ENCODE measurements at places on chromosomes 7 and 10. TPM values are rescaled to one million over a fixed set of nuclear protein-coding genes. Genes with fewer than 3 reads are reported as not detected.

The TMEM196 gene
- total RNA-seq, result not detected

The CALD1 gene
- 462 TPM for total RNA-seq

- DNase-seq, result no peak
Measured at GRCh38 chr10:12422189-12422588, 72.8 kb downstream of the CAMK1D start.

The NRCAM gene
- 9.8 TPM for total RNA-seq

GRCh38 chr10:79322616-79323543 is 24.4 kb upstream of the PPIF start:
- DNase-seq, result no peak

DNA sequence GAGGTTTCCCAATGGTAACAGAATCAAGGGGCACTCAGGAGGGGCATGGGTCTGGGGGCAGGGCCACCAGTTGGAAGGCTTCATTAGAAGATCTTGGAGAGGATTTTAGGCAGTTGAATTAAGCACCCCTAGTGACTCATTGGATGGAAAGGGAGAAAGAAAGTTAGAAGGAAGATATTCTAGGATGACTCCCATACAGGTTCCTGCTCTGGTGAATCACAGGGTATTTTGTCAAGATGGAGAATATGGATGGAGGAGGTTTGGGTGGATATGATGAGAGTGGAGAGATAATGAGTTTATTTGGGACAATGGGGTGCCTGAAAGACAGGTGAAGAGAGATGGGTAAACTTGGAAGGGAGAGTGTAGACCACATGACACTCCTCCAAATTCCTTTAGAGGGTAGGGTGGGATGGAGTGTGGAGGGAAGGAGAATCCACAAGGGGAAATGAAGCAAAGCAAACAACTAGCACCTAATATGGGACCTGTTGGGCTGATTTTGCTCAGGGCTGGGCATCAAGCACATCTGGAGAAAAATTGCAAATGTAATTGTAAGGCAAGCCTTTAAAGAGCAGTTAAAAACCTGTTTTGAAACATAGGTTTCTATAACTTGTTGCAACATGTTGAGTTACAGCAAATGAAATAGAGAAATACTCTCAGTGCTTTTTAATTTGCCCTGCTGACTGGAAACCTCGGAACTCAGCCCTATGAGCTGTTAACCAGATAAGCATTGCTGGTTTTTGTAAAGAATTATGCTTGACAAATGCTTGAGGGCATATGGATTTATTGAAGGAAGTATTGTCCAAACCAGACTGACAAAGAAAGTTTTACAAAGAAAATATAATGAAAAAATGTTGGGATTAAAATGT is 2.9 kb upstream of the ENTPD7 start:
- DNase-seq, result no peak

- DNase-seq, result no peak
Measured at GRCh38 chr7:155506854-155507337, 39.5 kb downstream of the CNPY1 start.

The GPR37 gene
- total RNA-seq, result 3.7 TPM

GRCh38 chr10:129335396-129335795 is 131.6 kb upstream of the MGMT start:
- no peak for DNase-seq

DNA sequence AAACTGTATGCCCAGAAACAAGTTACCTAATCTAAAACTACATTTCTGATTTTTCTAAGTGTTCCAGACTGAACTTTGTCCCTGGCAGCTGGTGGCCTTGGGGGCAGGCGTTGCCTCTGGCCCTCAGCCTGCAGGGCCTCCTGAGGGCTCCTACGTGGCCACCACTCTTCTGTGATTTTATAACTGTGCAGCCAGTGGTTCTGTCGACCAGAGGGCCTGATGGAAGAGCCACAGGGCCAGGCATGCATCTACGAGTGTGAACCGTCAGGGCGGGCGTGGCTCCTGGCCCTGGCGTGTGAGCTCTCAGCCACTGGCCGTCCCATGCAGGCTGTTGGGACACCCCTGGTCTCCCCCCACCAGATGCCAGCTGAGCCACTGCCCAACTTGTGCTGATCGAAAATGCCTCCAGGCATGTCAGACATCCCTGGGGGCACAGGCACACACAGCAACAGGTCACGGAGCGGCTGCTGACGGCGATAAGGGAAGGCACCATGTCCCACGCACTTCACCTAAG is 173.4 kb downstream of the ZMYND11 start:
- no peak for DNase-seq

The ECHDC3 gene
- 9.9 TPM for total RNA-seq

The HOXA13 gene
- not detected for total RNA-seq

GRCh38 chr7:3201306-3201705 is 99.7 kb upstream of the SDK1 start:
- DNase-seq, result no peak

DNA sequence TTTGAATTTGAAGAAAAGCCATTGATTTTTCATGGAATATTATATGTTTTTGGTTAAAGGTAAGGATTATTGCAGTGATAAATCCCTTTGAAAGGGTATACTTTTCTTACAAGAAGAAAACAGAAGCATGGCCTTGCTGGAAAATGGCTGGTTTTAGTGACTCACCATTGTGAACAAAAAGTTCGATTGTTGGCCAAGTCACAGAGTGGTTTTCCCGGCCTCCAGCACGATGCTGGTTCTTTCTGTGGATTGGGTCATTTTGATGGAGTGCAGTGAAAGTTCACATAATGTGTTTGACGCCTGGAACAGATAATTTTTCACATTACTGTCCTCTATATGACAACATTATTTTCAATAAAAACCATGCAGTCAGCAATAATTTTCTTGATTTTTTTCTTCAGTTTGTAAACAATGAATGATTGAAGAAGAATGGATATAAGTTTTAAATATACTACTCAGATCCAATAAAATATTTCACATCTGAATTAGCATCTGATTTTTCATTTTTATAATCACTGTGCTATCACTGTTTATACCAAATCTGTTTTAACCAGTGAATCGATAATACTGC is 60.9 kb downstream of the RBM20 start:
- no peak for DNase-seq

The LMBR1 gene
- 42.6 TPM for total RNA-seq

The ACBD7 gene
- 0.31 TPM for total RNA-seq

- DNase-seq, result no peak
Measured at GRCh38 chr10:34599026-34599795, 215.9 kb downstream of the PARD3 start.

The ARHGAP22 gene
- total RNA-seq, result 1.7 TPM

- DNase-seq, result no peak
Measured at GRCh38 chr10:129962872-129963640, 1.0 kb downstream of the EBF3 start.

DNA sequence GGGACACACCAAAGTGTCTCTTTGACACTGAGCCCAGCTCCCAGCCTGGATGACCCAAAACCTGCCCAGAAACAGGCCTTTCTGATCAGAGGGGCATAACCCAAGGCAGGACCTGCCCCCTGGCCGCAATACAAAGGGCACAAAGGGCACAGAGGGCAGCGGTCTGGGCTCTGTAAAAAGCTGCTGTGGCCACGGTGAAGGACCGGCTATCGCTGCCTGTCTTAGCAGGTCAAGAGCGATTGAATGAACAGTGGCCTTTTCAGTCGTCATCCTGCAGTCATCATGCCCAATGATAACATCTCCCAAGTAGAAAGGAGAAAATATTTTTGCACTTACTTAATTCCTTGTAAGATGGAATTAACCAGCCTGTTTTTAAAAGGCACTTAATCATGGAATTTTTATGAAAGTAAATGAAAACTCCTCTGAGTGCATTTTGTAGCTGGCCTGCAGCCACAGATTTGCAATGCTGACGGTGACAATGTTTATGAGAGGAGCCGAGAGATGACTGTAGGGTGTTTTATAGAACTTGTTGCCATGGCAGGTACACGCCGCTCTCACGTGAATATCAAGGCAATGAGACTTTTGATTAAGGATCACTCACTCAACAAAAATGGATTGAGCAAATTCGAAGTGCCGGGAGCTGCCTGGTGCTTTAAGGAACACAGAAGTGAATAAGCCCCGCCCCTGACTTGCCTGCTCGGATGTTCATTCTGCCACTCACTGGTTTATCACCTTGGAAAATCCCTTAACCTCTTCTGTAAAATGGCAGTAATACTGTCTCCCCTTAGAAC is 47.3 kb upstream of the BHLHA15 start:
- no peak for DNase-seq

Measured in esophagus squamous epithelium (tissue), 5 donors.